ENCODE measurements at places on chromosomes 11 and 22. TPM values are rescaled to one million over a fixed set of nuclear protein-coding genes. Genes with fewer than 3 reads are reported as not detected.
A peak's percentile ranks its signal among the peaks of the same experiment; 100 is the strongest.

MAP6 gene
- 0.40 TPM for total RNA-seq

GRCh38 chr11:103988595-103988969, 47.9 kb upstream of the DDI1 start:
- no peak for DNase-seq

DNA sequence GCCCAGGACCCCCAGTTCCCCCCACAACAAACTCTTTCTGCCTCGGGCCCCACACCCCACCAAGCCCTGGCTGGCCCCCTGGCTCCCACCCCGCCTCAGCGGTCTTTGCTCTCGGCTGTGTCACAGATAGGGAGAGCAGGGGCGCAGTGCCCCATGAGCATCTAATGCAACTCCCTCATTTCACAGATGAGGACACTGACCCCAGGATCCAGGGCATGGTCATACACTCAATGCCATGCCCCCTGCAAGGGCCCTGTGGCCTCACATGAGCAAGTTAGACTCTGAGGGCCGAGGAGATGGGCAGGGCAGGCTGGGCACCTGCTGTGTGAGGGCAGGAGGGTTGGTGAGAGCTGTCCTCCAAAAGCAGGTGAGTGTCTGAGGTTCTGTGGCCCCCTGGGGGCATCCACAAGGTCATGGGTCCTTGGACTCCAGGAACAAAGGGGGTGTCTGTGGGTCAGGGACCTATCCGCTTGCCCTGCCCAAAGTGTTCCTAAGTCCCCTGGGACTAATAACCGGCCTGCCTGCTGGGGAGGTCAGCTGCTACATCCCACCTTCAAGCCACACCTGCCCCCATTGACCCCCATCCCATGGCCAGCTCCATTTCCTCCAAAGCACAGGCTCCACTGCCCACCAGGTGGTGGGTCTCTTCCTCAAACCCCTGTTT, 2.5 kb downstream of the MIF start:
- no peak for DNase-seq

GRCh38 chr11:73249853-73250783, 22.0 kb upstream of the P2RY6 start:
- DNase-seq, result no peak

GRCh38 chr11:47986742-47987141, 6.4 kb downstream of the PTPRJ start:
- DNase-seq, result peak; percentile 51

DNA sequence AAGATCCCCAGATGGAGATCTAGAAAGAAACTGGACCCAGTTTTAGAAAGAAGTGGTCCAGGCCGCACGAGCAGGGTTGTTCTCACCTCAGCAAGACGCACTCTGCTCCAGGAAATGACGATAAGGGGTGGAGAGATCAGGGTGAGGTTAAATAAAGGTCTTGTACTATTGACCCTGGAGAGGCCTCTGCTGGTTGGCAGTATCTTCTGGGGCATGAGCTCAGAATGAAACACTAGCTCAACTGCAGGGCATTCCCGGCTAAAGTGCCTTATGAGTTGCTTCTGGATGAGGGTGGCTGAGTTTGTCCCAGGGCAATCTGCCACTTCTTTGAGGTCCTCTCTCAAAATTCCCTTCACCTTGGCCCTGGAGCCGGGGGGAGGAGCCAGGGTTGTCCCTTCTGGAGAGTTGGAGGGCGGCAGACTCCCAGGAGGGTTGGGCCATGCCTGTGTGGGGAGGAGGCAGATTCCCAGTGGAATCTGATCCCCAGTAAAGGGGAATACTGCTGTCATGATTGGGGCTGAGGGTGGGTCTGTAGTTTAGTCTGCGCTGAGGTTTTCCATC, 10.9 kb downstream of the USP2 start:
- DNase-seq, result no peak

Data from HT1080 (cell line).